Hematopoietic multipotent progenitor cell treated with erythropoietin and hydrocortisone succinate and interleukin-3 and kit ligand, for 17 days (in vitro differentiated cells): ENCODE measurements at places on chromosomes 13 and 19.

- no peak for DNase-seq
Observed at GRCh38 chr19:24166055-24166454, 79.1 kb downstream of the ZNF254 start.

- DNase-seq, result no peak
Observed at GRCh38 chr13:76994281-76994680, 2.4 kb downstream of the CLN5 start.

GRCh38 chr13:106555631-106556328 is 12.2 kb downstream of the ARGLU1 start:
- DNase-seq, result no peak

DNA sequence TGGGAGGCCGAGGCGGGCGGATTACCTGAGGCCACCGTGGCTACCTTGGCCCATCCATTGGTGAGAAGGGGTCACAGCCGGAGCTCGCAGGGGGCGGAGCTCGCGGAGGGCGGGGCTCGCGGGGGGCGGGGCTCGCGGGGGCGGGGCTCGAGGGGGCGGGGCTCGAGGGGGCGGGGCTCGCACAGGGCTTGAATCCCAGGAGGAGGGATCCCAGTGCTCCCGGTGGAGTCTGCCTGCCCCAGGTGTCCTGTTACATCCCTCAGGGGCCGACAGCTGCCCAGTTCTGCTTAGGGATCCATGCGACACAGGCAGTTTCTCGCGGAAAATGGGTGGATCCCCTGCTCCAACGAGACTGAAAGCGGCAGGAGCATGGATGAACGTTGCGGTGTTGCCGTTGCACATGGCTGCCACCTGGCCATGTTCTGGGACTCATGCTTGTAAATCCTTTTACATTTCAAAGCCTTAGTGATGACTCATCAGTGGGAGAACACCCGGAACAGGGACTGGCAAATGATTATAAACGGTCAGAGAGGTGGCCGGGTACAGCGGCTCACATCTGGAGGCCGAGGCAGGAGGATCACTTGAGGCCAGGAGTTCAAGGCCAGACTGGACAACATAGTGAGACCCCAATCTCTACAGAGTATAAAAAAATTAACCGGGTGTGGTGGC is 25.1 kb downstream of the TMPRSS9 start:
- no peak for DNase-seq

DNA sequence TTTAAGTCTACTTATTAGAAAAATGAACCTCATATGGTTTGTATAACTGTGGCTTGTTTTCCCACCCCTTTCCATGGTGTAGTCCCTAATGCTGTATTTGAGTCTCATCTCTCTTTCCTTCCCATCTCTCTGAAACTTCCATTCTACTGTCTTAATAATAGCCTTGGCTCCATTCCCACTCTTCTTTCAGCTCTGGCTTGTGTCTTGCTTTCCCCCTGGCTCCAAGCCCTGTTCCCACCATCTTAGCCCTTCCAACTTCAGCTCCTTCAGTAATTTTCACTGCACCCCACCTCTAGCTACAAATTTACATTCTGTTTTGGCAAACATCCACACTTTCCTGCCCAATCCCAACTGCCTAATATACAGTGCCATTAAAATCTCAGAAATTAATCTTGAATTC is 137.5 kb downstream of the SLITRK6 start:
- no peak for DNase-seq

- no peak for DNase-seq
Observed at GRCh38 chr13:94414708-94415107, 64.8 kb downstream of the DCT start.

DNA sequence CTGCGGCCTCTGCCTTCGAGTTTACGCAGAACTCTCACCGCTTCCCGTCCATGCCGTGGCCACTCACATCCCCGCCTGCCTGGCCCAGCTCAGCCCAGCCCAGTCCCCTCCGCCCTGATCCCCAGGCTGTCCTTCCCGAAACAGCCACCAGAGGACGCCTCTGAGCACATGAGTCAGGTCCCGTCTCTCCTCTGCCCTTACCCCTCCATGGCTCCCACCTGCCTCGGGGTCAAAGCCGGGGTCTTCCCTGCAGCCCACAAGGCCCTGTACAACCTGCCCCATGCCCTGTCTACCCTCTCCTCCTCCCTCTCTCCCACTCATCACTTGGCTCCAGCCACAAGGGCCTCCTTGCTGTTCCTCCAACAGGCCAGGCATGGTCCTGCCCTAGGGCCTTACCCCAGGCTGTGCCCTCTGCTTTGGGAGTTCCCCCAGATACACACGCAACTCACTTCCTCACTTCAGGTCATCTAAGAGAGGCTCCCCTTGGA is 8.1 kb upstream of the SEMA6B start:
- DNase-seq, result peak; percentile 63

- DNase-seq, result no peak
Observed at GRCh38 chr19:45767881-45768654, 984 bp downstream of the SIX5 start.

- DNase-seq, result no peak
Observed at GRCh38 chr13:111877906-111878305, 189.0 kb upstream of the SOX1 start.

DNA sequence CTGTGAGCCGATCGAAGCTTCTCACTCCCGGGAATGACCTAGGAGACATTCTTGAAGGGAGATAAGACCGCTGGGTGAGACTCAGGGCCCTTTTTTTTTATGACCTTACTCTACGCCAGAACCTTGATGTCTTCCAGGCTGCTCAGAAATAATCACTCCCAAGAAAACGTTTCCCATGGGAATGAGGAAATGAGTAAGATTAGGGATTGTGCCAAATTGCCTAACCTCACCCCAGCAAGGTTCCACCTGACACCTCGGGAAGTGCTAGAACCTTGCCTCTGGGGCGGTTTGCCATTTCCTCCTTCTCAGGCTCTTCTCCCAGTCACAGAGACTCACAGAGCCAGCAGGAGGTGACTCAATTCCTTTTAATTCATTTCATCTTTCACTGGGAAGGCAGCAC is 2.3 kb downstream of the SLC46A3 start:
- no peak for DNase-seq

DNA sequence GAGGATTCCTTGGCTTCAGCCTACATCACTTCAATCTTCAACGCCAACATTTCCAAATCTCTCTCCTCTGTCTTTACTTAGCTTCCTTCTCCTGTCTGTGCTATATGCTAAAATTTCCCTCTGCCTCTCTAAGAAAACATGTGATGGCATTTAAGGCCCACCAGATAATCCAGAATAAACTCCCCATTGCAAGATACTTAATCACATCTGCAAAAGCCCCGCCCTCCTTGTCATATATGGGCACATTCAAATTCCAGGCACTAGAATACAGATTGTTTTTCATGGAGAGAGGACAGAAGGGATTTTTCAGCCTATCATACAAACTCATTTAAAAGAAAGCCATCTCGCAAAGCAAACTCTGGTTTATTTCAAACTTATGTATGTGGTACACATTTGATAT is 16.2 kb downstream of the ARGLU1 start:
- no peak for DNase-seq

- no peak for DNase-seq
Observed at GRCh38 chr13:31755803-31756212, 16.5 kb downstream of the RXFP2 start.

- no peak for DNase-seq
Observed at GRCh38 chr13:68107667-68108066, 877.5 kb upstream of the PCDH9 start.

DNA sequence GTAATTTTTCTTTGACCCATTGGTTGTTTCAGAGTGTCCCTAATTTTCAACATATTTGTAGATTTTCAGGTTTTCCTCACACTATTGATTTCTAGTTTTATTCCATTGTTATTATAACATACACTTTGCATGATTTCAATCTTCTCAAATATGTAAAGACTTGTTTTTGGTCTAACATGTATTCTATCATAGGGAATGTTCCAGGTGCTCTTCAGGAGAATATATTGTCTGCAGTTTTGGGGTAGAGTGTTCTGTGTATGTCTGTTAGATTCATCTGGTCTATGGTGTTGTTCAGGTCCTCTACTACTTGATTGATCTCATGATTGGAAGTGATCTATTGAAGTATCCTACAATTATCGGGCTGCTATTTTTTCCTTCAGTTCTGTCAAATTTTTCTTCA is 440.9 kb upstream of the MIR17HG start:
- DNase-seq, result no peak

GRCh38 chr19:45798995-45799517 is 6.4 kb upstream of the DMWD start:
- peak; percentile 68 for DNase-seq

GRCh38 chr13:51659276-51660127 is 75.2 kb downstream of the WDFY2 start:
- DNase-seq, result no peak

DNA sequence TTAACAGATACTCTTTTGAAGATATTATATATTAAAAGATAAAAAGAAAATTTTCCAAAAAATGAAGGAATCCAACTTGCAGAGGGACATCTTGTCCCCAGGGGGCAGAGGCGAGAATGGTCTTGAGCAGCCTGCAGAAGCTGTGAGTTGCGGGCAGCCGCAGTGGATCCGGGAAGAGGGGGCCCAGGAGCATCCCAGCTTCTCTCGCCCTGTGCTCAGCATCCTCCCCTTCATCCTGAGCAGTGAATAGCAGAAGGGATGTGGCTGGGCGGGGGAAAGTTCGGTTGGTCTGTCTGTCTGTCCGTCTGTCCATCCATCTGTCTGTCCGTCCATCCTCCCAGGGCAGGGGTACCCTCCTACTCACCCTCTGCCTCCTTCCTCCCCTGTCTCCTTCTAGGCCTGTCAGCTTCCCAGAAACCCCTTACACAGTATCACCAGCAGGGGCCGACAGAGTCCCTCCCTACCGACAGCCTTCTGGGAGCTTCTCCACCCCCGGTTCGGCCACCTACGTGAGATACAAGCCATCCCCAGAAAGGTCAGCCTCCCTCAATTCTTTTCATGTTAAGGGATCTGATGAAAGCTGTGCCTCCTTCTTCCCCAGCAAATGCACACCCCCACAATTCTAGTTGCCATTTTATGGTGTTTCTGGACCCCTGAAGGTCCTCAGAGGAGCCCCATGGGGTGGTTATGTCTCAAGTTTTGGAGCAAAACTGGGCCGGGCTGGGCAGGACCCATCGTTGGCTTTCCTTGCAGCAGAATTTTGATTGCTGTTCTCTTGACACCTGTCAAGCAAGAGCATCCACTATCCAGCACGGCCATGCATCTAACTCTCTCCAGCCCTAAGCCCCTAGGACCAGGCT is 81.6 kb downstream of the DPF1 start:
- no peak for DNase-seq

GRCh38 chr13:97234742-97235141 is 12.6 kb downstream of the MBNL2 start:
- no peak for DNase-seq

- DNase-seq, result no peak
Observed at GRCh38 chr13:80389073-80390038, 48.4 kb upstream of the SPRY2 start.

DNA sequence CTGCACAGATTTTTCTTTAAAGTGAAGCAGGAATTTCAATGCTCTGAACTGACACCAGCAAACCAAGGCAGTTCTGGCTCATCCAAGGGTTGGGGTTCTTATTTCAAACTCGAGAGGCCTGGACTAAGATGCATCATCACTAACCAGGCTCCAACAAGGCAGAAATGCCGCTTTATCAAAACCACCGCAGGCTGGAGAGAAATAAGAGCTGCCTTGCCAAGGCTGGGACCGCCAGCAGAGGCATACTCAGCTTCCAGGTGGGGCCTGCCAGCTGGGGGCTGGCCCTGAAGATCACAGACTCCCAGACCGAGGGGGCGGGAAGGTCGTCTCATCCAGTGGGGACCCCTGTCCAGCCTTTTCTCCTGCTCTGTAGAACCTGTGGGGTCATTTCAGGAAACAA is 37.4 kb upstream of the GAS6 start:
- no peak for DNase-seq

DNA sequence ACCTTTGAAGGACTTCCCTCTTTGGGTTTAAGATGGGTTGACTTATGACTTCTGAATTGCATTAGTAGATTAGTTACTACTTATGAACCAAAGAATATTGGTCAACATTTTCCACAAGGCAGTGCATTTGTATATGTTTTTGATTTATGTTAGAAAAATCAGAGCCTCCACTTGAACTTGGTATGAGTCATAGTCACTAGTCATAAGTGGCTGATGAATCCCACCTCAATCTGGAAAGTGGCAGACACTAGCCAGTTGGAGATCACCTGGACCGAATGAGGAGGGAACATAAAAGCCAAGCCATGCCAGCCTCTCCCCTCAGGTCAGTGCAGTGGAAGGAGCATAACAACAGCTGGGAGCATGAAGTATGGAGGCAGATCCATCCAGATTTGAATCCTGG is 39.3 kb upstream of the SPART start:
- DNase-seq, result no peak

GRCh38 chr13:65236841-65237418 is 1993.2 kb downstream of the PCDH9 start:
- DNase-seq, result no peak

GRCh38 chr19:14505488-14506239 is 9.7 kb upstream of the GIPC1 start:
- peak; percentile 78 for DNase-seq

DNA sequence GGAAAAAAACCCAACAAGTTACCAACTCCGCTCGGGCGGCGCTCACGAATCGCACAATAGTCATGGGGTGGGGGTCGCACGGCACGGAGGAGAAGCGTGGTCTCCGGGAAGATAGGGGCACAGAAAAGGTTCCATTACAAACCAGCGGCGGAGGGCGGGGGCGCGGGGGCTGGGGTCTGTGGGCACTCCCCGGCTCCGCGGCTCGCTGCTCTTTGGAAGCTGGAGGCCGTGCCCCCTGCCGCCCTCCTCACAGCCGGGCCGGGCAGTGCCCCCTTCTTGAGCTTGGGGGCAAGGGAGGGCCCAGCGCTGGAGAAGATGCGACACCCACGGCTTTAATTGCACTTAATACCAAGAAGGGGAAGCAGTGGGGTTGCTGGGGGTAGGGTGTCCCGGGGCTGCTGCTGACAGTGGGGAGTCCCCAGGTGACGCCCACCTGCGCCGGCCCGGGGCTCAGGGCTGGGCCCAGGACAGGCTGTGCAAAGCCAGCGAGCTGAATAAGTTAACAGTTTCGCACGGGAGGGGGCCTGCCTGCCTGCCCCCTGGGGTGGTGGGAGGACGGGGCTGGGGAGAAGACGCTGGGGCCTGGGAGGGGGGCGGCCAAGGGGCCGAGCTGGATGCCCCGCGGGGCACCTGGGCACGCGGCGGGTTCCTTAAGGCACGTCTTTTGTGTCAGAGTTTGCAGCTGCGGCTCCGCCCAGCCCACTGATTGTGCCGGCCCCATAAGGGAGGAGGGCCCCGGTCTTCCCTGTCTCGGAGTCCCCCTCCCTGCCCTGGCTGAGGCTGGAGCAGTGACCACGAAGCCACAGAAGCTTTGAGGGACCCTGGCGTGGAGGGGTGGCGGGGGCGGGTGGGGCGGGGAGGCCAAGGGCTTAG is 9.8 kb downstream of the DCAF15 start:
- no peak for DNase-seq

- no peak for DNase-seq
Observed at GRCh38 chr13:54799621-54800226, 1771.1 kb downstream of the OLFM4 start.

DNA sequence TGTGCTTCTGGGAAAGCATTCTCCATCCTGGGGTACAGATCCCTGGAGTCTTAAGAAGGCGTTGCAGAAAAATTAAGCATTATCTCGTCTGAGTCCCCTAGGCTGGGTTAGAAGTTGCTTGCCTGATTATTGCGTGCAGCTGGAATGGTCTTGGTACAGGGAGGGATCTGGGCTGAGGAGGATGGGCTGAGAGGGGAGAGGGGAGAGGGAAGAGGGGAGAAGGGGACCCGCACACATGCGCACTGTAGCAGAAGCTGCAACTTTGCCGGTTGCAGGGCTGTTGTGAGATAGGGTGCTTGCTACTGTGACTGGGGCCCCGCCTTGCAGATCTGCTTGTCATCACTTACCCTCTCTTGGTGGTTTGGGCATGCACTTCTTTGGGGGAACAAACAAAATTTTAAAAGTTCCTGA is 316.8 kb downstream of the DLEU7 start:
- DNase-seq, result peak; percentile 12

GRCh38 chr13:20843166-20843565 is 59.4 kb downstream of the XPO4 start:
- DNase-seq, result no peak
